ENCODE measurements at places on chromosomes 16 and 17.
A peak's percentile ranks its signal among the peaks of the same experiment; 100 is the strongest.

DNA sequence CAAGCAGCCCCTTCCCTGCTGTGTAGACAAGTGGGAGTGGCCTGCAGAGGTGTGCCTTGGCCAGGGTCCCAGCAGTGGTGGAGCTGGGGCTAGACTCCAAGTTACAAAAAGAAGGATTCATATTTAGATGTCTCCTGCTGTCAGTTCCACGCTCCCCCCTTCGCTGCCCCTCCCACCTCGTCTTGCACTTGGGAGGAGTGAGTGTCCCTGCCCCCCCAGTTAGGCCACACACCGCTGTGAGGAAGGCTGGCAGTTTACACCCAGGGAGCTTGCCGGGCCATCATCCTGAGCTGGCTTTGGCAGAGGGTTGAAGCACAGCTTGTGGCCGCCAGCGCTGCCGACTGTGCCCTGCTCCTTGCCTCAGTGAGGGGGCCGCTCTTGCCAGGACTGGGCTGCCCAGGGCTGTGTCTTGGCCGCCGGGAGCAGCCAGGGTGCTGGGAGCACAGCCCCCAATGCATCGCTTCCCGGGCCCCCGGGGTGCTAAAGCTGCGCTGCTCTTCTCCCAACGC is 44.3 kb downstream of the ELAC2 start:
- peak; percentile 83 for DNase-seq

- DNase-seq = no peak
Measured at GRCh38 chr17:14471052-14471451, 170.2 kb downstream of the HS3ST3B1 start.

GRCh38 chr16:51464996-51465395 is 313.9 kb upstream of the SALL1 start:
- no peak for DNase-seq

GRCh38 chr16:7938175-7938574 is 605.5 kb downstream of the RBFOX1 start:
- DNase-seq = no peak

GRCh38 chr16:78998879-78999278 is 601.7 kb downstream of the MAF start:
- no peak for DNase-seq

- DNase-seq = no peak
Measured at GRCh38 chr16:17483351-17483750, 12.6 kb upstream of the XYLT1 start.
